ENCODE measurements at places on chromosomes 4 and X. TPM values are rescaled to one million over a fixed set of nuclear protein-coding genes. Genes with fewer than 3 reads are reported as not detected.

DNA sequence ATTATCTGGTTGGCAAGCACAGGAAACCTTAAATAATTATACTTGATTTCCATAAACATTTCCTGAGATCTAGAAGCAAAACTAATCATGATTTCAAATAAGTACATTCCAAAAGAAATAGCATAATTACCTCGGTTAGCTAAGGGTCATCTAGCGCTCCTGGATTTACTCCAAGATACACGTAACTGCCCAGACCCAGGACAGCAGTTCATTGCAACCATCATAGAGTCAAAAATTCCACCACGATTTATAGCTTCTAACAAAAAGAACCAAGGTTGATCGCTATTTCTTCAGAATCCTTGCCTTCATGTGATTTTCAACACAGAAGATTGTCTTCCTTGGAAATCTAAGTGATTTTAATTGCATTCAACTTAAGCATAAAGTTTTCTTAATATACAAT, 1235.5 kb upstream of the TENM3 start:
- no peak for DNase-seq

LDB2 gene
- 108 TPM for polyA plus RNA-seq

DNA sequence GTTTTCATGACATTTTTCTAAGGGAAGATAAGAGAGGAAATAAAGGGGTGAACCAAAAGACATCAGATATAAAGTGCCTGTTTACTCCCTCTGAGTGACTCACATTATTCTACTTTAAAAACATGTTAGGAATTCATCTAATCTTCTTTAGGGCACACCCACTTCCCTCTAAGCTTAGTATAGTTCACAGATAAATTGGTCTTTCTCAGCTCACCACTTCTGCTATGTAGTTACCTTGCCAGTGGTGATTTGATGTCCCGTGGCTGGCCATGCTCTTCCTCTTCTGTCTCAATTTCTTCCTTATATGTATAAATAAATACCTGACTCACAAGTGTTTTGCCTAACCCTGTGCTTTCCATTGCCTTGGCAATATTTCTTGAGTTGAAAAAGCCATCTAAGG, 96.8 kb downstream of the PDLIM5 start:
- no peak for DNase-seq

C4orf50 gene
- 0.01 TPM for polyA plus RNA-seq

ATP5ME gene
- 274 TPM for polyA plus RNA-seq

DNA sequence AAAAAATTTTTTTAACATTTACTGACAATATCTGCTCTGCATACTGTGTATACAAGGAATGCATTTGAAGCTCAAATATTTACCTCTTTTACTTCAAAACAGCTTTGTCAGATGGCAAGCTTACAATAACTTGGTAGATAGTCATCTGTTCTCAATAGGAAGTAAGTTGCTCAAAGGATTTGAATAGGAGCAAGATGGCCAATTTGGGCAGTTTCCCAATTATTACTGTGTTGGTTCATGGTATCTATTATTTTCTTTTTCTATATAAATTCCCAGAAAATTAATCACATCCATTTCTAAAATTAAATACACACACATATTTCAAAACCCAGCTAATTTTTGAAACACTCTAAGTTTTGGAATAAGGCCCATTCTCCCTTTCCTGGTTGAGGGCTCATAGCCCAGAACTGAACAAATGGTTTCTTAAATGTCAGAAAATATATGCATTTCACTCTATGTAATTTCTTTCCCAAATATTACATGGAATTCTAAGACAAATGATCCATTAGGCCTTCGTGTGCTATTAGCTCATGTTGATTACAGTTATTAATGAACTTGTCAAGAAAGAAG, 60.2 kb upstream of the BLTP1 start:
- no peak for DNase-seq

DNA sequence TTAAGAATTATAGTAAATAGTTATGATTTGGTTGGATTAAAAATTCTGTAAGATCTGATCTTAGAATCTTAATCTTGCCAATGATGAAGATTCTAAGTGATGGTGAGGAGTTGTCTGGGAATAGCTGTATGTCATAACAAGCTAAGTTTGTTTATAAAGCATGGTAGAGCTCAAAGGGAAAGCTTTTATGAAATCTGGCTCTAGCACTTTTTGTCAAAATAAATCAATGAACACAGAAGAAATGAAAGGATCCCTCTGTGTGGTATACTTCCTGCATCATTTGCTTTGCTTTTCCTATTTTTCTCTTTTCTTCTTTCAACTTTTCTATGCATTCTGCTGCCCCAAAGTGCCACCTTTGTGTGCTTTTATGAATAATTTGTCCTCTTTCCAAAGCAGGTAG, 193.5 kb upstream of the FAT1 start:
- no peak for DNase-seq

CSN1S1 gene
- not detected for polyA plus RNA-seq

GRCh38 chrX:78375894-78376293, 48.5 kb upstream of the CYSLTR1 start:
- peak; percentile 1 for DNase-seq

- no peak for DNase-seq
Observed at GRCh38 chr4:11010624-11011023, 326.1 kb upstream of the CLNK start.

DNA sequence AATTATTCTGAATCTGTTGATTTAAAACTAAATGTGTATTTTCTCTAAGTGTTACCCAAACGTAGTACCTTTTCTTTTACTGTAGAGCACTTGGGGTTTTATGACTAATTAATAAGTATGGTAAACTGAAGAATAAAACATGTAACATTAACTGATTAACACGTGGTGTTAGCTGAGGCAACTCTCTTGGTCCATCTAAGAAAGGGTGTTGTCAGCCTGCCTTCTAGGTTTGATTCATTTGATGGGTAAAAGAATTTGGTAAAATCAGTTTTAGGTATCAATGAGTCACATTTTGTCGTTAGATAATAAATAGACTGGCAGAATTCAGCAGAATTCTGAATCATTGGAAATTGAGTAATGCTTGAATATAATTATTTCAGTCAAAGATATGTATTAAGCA, 99.7 kb downstream of the AFF1 start:
- no peak for DNase-seq

DNA sequence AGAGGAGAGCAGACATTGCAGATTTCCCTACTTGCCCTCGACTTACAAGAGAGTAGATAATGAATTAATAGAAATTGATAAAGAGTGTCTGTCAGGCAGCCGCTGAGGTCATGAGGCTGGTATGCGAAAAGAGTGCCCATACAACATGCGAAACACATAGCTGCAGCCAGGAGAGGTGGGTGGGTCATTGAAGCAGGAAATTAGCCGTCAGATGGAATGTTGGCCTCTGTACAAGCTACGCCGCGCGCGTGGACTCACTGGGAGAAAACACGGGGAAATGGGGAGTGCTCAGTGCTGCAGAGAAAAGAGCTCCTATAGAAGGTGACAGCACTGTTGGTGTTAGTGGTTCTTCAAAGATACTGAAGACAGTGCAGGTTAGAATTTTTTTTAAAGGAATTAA, 125.1 kb downstream of the RAPGEF2 start:
- DNase-seq: peak; percentile 46

- DNase-seq: no peak
Observed at GRCh38 chr4:182717788-182718583, 199.2 kb downstream of the DCTD start.

GRCh38 chr4:168588916-168589531, 92.2 kb downstream of the PALLD start:
- DNase-seq: no peak

Measured in right renal pelvis (tissue), 4 donors.